ENCODE measurements at places on chromosomes 13 and 19.
A peak's percentile ranks its signal among the peaks of the same experiment; 100 is the strongest.

- no peak for DNase-seq
Observed at GRCh38 chr13:30049692-30050091, 199.3 kb upstream of the UBL3 start.

- no peak for DNase-seq
Observed at GRCh38 chr19:56838909-56839651, 1.4 kb downstream of the PEG3 start.

DNA sequence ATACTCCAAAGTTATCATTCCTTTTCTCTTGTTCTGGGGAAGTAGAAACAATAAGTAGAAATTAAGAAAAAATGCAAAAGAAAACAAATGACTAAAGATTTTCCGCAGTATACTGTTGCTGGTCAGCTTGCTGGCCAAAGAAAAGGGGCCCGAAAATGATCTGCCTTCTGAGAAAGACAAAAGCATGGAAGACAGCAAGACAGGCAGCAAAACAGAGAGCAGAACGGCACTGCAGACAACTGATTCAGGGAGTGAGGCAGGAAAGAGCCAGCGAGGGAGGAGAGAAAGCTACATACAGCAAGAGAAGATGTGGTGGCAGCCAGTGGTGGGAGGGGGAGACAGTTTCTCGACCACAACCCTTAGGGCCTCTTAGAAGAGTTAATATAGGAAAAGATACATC, 5.3 kb upstream of the DOCK9 start:
- DNase-seq: no peak

GRCh38 chr13:25923217-25924085, 128.4 kb downstream of the SHISA2 start:
- DNase-seq: no peak

DNA sequence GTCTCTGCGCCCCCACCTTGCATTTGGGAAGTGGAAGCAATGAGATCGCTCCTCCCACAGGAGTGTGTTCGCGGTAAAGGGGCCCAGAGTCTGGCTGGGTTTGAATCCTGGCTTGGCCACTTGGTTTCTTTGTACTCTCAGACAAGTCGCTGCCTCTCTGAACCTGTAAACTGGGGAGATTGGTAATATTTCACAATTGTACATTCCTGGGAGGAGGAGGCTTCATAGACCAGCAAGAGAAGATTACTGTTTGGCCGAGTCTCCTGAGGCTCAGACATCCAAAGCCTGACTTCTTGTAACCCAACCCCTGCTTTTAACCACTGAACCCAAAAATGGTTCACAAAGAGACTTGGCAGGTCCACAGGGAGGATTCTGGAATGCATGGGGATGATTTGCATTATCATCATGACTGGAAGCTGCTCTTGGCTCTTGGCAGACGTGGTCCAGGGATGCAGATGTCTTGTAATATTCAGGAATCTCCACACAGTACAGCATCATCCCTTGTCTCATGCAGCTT, 13.6 kb upstream of the STRN4 start:
- no peak for DNase-seq

GRCh38 chr19:5585461-5586299, 17.9 kb upstream of the TINCR start:
- no peak for DNase-seq

GRCh38 chr19:11405846-11406643, 13.1 kb downstream of the RGL3 start:
- no peak for DNase-seq

GRCh38 chr19:40407714-40408597, 5.2 kb downstream of the PRX start:
- DNase-seq: no peak

- DNase-seq: no peak
Observed at GRCh38 chr19:29841559-29842367, 30.0 kb downstream of the CCNE1 start.

GRCh38 chr13:99969453-99969918, 2.1 kb downstream of the ZIC5 start:
- no peak for DNase-seq

DNA sequence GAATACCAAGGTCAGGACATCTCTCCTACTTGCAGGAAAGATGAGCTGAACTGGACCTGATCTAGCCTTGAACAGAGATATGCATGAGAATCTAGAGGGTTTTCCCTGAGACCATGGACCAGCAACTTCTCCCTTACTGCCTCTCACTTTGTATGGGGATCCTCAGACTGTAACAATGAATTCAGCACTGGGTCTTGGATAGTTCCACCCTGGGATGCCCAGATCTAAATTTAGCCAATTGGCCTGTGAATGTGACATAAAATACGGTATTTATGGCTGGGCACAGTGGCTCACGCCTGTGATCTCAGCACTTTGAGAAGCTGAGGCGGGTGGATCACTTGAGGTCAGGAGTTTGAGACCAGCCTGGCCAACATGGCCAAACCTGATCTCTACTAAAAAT, 15.3 kb upstream of the LILRA2 start:
- no peak for DNase-seq

- DNase-seq: no peak
Observed at GRCh38 chr19:29211562-29212355, 1.2 kb downstream of the UQCRFS1 start.

GRCh38 chr13:46492946-46493345, 60.0 kb upstream of the LRCH1 start:
- DNase-seq: no peak

GRCh38 chr13:30158774-30159445, 148.4 kb downstream of the KATNAL1 start:
- DNase-seq: no peak

DNA sequence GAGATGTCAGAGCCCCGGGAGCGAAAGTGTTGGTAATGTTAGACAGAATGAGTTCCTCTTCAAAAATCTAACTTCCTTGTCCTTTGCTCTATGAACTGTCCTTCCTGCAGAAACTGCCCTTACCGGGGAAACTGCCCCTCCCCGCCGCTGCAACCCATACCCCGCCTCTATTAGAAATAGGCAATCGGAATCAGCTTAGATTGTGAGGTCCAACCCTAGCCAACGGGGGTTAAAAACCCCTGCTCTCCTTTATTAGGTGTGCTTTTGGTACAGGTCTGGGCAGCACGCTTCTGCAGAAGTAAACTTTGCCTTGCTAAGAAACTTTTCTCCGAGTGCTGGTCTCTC, 11.5 kb upstream of the CAPNS1 start:
- DNase-seq: no peak

- no peak for DNase-seq
Observed at GRCh38 chr13:112605531-112605990, 17.6 kb upstream of the TUBGCP3 start.

DNA sequence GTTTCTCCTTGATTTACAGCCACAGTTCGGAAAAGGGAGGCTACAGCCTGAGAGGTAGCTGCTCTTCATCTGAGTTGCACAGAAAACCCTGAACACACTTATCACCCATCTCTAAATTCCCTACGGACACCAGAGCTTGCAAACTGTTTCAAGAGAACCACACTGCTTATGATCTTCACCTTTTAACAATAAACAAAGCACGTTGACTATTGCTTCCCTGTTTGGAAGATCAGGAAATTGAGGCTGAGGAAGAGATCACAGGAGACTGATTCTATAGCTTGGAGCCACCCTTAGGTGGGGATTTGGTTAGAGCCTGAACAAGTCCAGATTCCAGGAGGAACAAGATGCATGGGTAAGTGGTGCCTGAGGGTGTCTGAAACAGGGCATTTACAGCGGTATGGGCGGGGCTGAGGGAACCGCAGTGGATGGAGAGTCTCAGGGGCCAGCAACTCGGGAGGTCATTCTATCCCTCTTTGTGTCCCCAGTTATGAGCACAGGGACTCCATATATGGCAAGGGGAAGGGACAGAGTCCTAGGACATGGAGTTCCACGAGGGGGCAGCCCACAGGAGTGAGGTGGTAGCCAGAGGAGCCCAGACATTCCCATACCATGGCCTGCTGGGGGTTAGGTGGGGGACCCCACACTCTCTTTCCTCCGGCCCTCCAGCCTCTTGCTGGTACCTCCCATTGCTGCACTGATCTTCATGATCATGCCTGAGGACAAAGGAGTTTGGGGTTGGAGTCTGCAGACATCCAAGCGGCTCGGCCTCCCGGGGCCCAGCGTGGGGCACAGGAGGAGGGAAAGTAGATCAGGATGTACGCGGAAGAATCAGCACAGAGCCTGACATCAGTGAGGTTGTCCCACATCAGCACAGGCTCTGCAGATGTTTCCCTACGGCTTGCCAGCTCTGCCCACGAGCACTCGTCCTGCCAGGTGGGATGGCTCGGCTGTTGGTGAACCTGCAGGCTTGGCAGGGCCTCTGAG, 162.3 kb upstream of the ZNF536 start:
- DNase-seq: no peak

GRCh38 chr19:49635530-49636232, 4.3 kb downstream of the RRAS start:
- DNase-seq: no peak

DNA sequence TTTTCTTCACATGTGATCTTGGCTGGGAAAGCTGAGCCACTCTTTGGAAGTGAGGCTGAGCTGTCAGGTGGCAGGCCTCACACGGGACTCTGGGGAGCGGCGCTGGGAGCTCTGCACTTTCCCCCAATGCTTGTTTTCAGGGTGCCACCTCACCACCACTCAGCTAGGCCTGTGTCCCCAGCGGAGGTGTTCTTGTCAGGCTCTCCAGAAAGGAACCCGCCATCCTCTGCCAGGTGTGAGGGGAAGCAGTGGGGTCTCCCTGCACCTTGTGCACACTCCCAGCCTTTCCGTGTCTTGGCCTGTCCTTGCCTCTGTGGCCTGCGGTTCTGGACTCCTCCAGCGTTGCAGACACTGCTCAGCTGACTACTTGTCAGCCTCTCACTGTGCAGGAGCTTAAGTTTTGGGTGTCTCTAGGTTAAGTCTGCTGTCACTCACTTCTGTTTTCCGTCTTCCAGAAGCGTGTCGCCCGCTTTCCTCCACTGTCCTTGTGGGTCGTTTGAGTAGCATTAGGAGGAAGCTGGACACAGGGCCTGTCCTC, 51.9 kb downstream of the GGACT start:
- DNase-seq: no peak

- DNase-seq: no peak
Observed at GRCh38 chr19:19652482-19653295, 9.2 kb upstream of the GMIP start.

GRCh38 chr13:65882810-65883209, 1347.3 kb downstream of the PCDH9 start:
- DNase-seq: no peak

DNA sequence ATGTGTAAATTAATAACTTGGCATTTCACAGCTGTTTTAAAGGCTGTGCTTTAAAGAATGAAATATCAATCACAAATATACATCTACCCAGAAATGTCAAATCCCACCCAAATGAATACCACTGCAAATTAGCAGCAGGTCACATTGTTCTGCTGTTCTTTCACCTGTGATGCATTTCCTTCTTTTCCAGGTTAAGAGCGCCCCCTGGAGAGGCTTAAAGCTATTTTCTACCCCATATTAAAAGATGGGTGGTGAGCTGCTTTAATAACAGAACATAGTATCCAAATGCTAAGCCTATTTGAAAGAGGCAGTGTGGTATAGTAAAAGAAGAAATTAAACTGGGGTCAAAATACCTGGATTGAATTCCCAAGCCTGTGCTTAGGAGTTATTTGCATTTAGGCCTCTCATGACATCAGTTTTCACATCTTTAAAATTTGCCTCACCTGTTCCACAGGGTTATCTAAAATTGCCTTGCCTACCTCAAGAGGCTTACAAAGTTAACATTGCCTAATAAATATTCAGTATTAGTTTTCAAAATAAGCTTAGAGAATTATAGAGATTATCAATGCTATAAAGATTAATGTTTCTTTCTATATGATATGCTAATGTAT, 396.9 kb upstream of the SLITRK5 start:
- peak; percentile 33 for DNase-seq

GRCh38 chr13:32829269-32829668, 187.0 kb upstream of the KL start:
- DNase-seq: no peak

DNA sequence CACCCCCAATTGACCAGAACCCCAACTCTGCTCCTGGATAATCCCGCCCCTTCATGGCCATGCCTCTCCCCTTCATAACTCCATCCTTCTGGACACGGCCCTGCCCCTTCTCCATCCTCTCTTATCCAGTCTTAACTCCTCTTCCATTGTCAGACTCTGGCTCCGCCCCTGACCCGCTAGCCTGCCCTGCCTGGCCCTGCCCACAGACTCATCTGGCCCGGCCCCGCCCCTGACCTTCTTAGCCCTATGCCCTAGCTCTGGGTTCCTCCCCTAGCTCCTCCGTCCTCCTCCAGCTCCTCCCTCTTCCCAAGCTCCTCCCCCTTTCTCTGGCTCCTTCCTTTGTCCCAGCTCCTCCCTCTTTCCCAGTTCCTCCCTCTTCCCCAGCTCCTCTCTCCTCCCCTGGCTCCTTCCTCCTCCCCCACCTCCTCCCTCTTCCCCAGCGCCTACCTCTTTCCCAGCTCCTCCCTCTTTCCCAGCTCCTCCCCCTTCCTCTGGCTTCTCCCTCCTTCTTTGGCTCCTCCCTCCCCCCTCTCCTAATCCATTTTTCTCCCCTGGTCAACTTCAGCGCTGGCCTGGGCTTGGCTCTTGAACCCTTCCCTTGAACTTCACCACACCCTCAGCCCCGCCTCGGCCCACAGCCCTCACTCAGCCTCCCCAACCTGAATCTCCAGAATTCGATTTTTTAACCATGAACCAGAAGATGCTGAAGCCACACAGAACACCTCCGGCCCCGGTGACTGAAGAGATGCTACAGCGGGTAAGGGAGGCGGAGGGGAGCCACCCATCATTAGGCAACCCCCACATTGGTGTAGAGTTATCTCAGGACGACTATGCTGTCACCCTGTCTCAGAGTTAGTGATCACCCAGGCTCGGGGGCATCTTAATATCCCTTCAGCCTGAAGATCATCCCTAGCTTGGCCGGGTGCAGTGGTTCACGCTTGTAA, 9.2 kb upstream of the ZNF358 start:
- no peak for DNase-seq

Data from progenitor cell of endocrine pancreas (in vitro differentiated cells).